Osteocyte (in vitro differentiated cells): ENCODE measurements at places on chromosomes 2 and 18. TPM values are rescaled to one million over a fixed set of nuclear protein-coding genes. Genes with fewer than 3 reads are reported as not detected.

DNA sequence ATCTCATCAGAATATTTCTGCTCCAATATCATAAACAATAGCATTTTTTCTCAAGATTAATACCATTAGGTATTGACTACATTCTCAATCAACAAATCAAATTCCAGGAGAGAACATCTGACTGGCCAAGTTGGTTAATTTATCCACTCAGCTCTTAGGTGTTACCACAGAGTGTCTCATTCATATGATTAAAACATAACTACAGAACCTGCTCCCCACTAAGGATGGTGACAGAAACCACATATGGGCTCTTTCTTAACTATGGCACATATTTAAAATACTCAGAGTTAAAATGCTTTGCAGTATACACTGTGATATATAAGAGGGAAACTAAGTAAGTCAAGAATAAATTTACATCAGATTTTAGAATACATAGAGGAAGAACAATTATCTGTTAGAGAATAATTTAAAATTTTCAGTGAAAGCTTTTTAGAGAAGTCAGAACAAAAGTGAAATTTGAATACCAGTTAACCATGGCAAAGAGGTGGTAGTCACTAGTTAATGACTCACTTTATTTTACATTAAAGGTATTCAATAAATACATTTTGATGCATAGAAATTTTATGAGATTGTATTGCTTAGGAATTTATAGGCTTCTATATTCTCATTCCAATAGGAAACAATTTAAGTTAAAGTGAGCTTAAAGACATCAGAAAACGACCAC lies 1120.8 kb upstream of the TMEFF2 start:
- H3K27ac ChIP-seq = no peak overlapping the region
- no peaks in the 10 kb centered on the region for H3K27me3 ChIP-seq
- no peak overlapping the region for H3K4me3 ChIP-seq

- no peaks in the 10 kb centered on the region for H3K4me1 ChIP-seq
- no peak overlapping the region for H3K27ac ChIP-seq
- no peak overlapping the region for H3K4me3 ChIP-seq
Observed at GRCh38 chr2:56107502-56108220, 76.1 kb upstream of the CCDC85A start.

The SPTBN1 gene
- total RNA-seq = 248 and 251 TPM in 2 replicates

GRCh38 chr2:23809150-23809549 lies 117.8 kb downstream of the ATAD2B start:
- H3K36me3 ChIP-seq = peaks cover 23% of the 10 kb centered on the region
- no peaks in the 10 kb centered on the region for H3K27me3 ChIP-seq
- no peak overlapping the region for H3K27ac ChIP-seq
- DNase-seq = no peak

The APCDD1 gene
- total RNA-seq = 1.4 and 2.6 TPM in 2 replicates

- H3K27me3 ChIP-seq = no peaks in the 10 kb centered on the region
- peaks cover 30% of the 10 kb centered on the region for H3K4me1 ChIP-seq
- DNase-seq = no peak
- no peaks in the 10 kb centered on the region for H3K36me3 ChIP-seq
- H3K27ac ChIP-seq = no peak overlapping the region
- H3K4me3 ChIP-seq = no peak overlapping the region
Observed at GRCh38 chr18:74902147-74902455, 304.4 kb downstream of the ZNF407 start.

- H3K27me3 ChIP-seq = no peaks in the 10 kb centered on the region
- no peak overlapping the region for H3K4me3 ChIP-seq
- H3K4me1 ChIP-seq = peaks cover 32% of the 10 kb centered on the region
- DNase-seq = no peak
Observed at GRCh38 chr2:99691926-99692325, 202.1 kb upstream of the REV1 start.

The CCL20 gene
- total RNA-seq = not detected in 2 replicates
